ENCODE measurements at places on chromosomes 5 and 9.

DNA sequence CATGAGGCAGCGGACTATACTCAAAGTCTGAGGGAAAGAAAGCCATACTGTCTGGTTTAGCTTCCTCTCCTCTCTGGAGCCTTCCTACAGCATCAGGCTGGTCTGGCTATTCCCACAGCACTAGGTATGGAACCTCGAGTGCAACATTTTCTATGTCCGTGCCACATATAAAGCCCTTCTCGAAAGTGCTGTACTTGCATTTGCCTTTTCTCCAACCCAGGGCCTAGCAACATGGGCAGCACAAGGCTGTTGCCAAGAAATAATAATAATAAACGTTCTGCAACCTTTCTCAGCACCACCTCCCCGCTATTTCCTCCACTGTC is 804 bp downstream of the MED10 start:
- no peak for DNase-seq

DNA sequence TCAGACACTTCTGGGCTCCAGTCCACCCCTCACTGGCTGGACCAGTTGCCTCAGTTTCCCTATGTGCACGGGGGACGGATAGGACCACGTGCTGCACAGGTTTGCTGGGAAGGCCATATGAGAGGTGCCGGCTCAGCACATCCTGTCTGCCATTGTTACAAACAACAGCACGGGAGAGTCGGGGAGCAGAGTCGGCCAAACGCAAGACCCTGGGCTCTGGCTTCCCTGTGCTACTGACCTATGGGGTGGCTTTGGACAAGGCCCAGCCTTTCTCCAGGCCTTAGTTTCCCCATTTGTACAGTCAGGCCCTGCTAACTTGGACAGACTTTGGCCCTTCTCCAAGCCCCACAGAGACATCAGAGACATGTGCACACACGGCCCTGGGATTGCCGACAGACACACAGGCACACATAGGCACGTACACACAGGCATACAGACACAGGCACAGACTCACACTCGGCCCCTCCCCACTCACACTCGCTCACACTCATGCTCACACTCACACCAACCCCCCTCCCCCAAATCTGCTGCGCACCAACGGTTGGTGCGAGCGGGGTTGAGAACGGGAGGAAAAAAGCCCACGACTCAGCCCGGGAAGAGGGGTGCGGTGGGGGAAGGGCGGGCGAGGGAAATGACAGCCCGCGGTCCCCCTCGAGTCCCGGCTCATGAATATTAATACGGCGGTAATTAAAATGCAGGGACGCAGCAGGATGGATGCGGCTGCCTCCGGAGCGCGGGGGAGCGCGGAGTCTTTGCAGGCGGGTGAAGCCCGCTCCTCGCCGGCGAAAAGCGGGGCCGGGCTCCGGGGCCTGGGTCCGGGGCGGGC is 133.0 kb downstream of the C9orf50 start:
- peak; percentile 42 for DNase-seq

DNA sequence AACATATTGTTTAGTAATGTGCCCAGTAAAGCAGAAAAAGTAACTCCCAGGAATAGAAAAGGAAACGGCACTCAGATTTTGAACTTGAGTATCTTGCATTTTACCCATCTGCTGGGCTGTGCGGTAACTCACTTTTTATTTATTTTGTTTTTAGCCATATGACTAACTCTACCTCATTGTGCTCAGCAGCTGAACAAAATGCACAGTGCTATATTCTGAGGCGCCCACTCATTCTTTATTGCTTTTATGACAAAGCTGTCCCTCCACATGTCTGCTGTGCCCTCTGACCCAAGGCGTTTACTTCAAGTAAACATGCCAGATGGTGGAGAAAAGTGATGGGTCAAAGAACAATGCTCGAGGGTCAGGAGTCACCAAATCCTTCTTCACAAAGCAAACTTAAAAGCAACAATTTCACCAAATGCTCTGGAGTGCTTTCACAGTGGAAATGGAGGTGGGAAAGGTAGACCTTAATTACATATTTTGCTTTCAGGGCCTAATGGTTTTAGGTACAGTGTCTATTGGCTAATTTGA is 215.2 kb upstream of the ELAVL2 start:
- DNase-seq, result no peak

GRCh38 chr9:79990536-79990935 is 418.8 kb downstream of the TLE4 start:
- DNase-seq, result no peak

DNA sequence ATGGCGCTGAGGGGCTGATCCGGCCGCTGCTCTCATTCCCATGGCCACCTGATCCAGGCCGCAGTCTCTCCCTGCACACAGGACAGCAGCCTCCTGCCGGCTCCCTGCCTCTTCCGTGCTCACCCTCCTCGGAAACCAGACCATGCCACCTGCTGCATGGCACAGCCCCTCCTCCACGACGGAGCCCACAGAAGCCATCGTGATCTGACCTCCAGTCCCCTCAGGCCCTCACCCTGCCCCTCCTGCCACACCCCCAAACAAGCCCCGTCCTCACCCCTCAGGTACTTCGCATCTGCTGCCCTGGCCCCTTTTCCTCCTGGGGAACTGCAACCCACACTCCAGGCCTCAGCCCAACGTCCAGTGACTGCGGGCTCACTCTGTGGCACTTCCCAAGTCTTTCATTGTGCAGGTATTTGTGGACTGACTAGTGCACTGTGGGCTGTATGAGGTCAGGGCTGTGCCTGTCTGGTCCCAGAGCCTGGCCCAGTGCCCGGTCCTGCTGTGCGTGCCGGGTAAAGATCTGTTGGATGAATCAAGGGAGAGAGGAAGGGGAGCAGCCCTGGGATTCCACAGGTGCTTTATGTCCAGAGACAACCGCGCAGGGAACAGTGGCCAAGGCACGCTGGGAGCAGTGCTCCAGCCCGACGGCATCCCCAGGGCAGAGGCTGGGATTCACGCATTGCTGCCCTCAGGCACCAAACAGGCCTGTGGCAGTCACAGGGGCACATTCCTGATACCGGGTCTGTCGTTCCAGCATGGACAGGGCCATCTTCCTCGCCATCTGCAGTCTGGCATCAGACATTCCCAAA is 86.1 kb downstream of the ADAMTS2 start:
- no peak for DNase-seq

DNA sequence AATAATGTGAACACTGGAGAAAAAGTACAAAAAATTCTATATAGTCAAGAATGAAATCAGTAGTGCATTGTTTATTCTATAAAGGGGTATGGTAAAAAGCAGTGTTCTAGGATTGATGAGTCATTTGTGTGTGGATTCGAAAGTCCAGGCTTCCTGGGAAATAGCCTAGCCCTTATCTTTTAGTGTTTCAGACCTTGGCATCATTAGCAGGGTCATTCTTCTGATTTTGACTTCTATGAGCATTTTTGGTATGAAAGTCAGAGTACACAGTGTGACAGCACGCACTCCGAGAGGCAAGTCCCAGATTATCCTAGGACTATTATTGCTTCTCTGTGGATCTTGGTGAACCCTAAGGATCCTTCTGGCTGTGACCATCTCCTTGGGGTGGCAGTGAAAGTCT is 16.9 kb downstream of the PCSK5 start:
- DNase-seq, result no peak

DNA sequence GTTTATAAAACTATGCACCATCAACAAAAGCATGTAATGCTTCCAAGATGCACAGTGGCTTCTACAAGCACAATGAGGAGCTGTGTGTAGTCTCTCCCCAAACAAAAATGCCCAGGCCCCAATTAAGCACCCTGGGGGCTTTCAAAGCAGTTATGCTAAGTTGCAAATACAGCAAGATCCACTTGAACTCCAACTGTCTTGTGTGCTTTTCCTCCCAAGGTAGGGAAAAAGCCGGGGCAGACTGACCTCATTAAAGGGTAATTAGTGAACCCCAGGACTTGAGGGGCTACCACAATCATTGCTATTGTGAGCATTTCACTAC is 13.1 kb downstream of the ZNF608 start:
- DNase-seq, result no peak

- peak; percentile 29 for DNase-seq
These were observed 13.0 kb downstream of the SUSD3 start for GRCh38 chr9:93071464-93071863.

GRCh38 chr9:77738932-77739331 is 90.8 kb upstream of the GNA14 start:
- DNase-seq, result no peak

GRCh38 chr5:57327561-57328367 is 153.9 kb downstream of the GPBP1 start:
- no peak for DNase-seq

- no peak for DNase-seq
These were observed 626.7 kb downstream of the CCDC171 start for GRCh38 chr9:16179566-16179965.

DNA sequence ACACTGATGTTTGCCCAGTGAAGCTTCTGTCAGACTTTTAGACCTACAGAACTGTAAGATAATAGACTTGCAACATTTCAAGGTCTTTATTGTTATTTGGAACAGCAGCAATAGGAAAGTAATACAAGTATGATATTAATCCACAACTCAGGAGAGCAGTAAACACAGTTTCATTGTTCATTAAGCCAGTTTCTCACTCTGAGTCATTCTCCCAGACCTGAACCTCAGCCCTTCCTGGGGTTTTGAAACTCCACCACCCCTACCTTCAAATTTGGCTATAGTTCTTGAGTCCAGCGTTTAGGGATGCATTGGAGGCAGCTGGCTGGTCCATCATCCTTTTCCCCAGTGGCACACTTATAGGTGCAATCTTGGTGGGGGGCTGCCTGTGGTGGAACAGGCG is 203.2 kb downstream of the RAB3C start:
- no peak for DNase-seq

GRCh38 chr9:137433349-137433915 is 7.7 kb downstream of the ENTPD8 start:
- no peak for DNase-seq

DNA sequence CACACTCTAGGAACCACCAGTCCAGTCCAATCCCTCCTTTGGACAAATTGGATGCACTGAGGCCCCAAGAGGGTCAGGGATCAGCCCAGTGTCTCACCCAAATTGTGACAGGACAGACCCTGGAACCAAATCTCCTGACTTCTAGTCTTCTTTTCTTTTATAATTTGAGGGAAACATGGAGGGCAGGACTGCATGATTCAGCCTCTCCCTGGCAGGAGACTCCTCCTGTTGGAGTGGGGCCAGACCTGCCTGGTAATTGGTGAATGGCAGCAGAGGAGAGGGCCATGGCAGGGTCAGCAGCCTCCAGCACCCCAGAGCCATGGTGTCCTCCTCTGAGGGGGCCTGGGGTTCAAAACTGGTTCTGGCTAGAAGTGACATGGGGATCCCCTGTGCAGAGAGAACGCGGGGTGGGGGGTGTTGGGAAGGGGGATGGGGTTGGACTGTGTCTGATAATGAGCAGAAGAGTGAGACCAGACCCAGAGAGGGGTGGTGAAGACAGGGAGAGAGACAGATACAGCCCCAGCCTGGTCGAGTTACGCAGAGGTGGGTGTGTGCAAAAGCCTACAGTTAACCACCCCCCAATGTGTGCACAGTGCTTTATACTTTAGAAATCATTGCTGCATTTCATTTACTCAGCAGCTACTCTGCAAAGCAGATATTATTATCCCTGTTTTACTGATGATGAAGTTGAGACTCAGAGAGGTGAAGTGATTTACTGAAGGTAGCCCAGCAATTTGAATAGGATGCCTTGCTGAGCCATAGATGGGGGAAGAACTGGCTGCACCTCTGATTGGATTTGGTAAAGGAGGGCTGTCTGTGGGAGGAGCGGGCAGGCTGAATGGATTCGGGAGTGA is 3.8 kb upstream of the SYNPO start:
- DNase-seq, result no peak

- no peak for DNase-seq
These were observed 285.1 kb upstream of the DAP start for GRCh38 chr5:11046160-11046559.

GRCh38 chr5:122332599-122333555 is 20.8 kb downstream of the SNCAIP start:
- no peak for DNase-seq

DNA sequence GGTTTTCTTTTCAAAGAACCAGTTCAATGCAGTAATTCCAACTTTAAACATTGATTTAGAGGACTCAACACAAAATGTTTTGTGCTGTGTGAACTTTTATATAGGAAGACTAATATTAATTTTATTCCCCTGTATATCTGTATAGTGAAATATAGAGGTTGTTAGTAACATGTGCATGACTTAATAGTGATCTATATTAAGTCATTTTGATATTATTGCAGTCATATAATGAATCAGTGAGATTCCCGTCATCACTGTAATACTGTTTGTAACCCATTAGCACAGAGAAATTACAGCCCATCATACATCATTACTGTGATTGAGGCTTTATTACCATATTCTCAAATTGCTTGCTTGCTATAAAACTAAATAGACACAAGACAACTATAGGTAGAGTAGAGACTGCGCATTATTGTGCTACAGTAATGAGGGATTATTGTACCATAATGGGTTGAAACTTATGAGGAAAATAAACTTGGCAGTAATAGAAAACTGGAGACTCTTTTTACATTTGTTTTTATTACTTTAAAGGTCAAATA is 170.7 kb downstream of the RANBP17 start:
- DNase-seq, result no peak

- DNase-seq, result no peak
These were observed 7.8 kb upstream of the DTWD2 start for GRCh38 chr5:118996098-118996497.

DNA sequence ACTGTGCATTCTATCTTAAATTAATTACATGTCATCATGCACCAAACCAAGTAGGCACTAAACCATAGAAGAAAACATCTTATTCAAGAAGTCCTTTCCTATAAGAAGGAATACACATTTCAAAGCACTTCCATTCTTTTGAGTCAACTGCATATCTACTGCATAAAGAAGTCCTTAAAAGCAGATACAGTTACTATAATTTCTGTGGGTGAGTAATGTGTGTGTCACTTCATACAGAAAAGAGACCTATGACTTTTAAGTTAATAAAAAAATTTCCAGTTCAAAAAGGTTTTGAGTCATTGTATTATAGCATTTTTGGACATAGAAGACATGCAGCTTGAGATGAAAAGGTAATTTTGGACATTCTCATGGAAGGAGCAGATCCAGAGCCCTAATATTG is 125.0 kb downstream of the DTWD2 start:
- no peak for DNase-seq

DNA sequence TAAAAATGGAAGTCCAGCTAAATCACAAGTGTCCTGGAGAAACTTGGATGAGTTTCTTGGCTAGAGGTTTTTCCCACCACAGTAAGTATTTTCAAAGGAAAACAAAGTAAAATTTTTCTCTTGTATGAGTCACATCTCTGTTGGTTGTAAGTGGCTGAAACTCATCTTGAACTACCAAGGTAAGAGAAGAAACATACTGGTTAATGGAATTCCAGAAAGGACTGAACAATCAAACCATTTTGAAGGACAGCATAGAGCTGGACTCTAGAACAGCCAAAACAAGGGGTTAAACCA is 102.8 kb upstream of the CDKN2B start:
- no peak for DNase-seq

Data from NCI-H2029 (cell line).